Fibroblast of skin of left biceps (primary cell): ENCODE measurements at places on chromosomes 7 and 10.

GRCh38 chr7:491958-492713 is 27.5 kb downstream of the PDGFA start:
- no peak for DNase-seq

DNA sequence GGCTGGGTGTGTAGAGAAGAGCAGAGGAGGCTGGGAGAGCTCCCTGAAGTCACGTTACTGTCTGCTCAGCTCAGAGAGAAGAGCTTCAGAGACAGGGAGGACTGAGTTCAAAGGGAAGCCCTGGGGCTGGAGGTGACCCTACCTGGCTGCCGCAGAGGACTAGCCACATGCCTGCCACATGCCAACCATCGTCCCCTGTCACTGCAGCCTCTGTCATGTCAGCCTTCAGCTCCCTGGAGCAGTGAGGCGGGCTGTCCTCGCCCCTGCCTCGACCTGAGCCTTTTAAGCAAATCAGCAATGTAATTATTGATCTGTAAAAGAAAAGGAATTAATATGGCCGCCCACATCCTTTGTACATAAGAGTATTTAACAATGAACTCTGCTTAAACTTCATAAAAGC is 89.3 kb upstream of the RET start:
- no peak for DNase-seq

GRCh38 chr7:10706875-10707493 is 266.7 kb upstream of the PHF14 start:
- DNase-seq: no peak

DNA sequence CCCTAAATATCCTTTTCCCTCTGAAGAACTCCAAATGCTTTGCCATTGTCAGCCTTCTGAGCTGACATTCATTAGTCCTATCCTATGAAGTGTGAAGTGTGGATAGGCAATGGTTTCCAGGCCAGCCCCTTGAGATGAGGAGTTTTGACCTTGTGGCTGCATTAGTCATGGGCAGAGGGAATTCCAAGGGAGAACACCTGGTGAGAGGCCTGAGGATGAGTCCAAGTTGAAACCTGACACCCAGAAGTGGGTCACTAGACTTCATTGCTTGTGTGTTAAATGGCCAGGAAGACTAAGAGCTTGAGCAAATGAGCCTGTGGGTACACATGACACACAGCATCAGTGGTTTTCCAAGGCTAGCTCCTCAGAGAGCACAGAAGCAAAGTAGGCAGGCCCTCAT is 260.8 kb downstream of the SKAP2 start:
- no peak for DNase-seq

GRCh38 chr10:62727934-62728333 is 76.6 kb upstream of the ADO start:
- no peak for DNase-seq

DNA sequence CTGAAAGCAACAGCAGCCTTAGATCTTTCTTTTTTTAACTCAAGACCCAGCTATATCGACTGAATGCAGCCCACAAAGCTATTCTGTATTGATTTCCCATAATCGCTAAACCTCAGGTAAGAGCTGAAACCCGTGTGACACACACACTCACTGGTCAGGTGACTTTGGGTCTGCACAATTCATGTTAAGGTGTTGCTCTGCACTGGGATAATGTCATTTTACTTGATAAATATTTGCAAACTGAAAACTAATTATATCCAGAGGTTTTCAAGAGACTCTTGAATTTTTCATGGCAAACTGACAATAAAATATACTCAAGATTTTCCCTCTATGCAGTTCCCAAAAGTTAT is 33.1 kb downstream of the SCRN1 start:
- no peak for DNase-seq

GRCh38 chr7:34011696-34012095 is 106.4 kb downstream of the BMPER start:
- DNase-seq: peak; percentile 37
